CD4-positive, alpha-beta T cell treated with Interleukin-17A for 1 hour (primary cell): ENCODE measurements at places on chromosomes 12 and 14.
A peak's percentile ranks its signal among the peaks of the same experiment; 100 is the strongest.

GRCh38 chr12:106753526-106753925 lies 21.0 kb upstream of the RIC8B start:
- DNase-seq = peak; percentile 55

DNA sequence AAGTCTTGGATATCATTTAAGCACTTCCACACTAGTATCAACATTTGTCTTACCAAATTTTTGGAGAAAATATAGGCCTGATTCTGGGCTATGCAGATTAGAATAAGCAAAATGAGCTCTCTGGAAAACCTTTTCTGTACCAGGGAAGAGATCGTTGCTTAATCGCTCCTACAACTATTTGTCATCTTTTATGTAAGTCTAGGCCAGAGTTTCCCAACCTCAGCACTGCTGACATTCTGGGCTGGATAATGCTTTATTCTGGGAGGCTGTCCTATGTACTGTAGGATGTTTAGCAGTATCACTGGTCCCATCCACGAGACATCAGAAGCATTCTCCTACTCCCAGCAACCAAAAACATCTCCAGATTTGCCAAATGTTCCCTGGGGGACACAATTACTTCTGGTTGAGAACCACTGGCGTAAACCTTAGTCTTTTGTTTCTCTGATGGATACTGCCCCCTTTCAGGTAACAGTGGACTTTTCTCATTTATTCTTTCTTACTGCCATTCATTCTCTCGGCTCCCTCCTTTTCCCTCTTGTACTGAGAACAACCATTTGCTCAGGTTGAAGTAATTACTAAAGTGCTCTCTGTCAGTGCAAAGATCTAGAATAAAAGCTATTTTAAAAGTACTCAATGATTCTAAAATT lies 316.9 kb upstream of the E2F7 start:
- DNase-seq = no peak

DNA sequence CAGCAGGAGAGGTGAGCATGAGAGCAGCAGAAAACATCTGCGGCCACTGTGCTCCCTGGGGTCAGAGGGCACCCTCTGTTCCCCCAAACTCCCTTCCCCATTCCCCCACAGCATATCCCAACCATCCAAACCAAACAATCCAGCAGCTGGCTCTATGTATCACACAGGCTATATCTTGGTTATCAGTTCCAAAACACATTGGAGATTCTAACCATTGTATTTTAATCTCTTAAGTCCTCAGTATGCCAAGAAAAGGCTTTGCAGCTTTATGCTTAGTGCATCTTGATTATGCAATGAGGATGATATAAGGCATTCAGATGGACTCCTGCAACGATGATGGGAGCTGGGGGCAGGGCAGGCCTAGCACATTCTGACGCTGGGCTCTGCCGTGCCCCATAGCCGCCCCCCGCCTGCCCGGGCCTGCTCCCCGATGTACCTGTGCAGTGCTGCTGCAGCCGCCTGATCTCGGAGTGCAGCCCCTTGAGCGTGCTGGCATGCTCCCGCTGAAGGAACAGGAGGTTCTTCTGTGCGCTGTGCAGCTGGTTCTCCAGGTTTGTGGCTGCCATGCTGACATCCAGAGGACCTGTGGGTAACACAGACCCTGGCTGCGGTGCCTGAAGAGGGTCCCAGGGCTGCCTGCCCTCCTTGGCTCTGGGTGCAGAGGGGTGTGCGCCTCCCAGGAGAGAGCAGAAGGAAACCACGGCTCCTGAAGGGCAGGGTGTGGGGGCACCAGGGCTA lies 29.6 kb downstream of the CCDC92 start:
- DNase-seq = no peak

- no peak for DNase-seq
Measured at GRCh38 chr14:45721472-45721871, 468.5 kb upstream of the MIS18BP1 start.

DNA sequence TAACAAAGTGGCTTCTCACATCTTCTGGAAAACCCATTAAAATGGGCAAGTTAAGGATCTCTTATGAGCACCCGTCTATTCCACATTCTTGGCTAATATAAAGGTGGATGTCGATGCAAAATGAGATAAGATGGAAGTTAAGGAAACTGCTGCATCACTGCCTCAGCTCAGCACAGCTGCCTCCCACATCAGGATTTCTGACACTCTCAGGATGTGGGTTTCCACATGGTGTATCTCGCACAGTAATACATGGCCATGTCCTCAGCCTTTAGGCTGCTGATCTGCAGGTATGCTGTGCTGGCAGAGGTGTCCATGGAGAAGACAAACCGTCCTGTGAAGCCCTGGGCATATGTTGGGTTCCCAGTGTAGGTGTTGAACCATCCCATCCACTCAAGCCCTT lies 1348.0 kb downstream of the TMEM121 start:
- no peak for DNase-seq

DNA sequence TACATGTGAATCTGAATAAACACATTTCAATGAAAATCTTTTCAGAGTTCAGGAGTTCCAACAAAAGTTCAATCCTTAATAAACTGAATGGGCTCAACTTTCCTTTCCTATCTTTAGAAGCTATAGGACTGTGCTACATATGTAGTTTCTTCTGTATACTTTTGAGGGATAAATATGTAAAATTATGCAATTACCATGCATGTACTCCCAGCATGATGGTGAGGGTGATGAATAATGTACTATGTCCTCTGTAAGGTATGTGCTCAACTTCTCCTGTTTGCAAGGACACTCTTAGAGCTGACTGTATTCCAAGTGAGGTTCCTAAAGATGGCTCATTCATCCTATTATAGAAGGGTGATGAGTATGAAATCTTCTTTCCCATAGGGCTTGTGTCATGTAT lies 15.5 kb downstream of the MBIP start:
- DNase-seq = no peak

DNA sequence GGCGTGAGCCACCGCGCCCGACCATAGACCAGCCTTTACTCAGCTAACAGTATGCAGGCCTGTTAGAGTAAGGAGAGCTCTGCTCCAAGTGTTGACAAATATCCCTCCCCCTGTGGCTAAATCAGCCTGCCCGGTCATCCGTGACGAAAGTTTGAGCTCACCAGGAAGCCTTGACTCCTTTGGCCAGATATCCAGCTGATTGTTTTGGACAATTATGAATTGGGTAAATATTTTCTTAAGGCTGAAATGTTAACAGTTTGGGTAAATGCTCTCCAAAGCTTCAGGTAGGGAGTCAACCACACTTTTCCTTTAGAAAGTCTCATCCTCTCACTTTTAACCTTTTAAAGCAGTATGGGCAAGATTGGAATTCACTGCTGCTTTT lies 157.9 kb downstream of the PAWR start:
- no peak for DNase-seq

DNA sequence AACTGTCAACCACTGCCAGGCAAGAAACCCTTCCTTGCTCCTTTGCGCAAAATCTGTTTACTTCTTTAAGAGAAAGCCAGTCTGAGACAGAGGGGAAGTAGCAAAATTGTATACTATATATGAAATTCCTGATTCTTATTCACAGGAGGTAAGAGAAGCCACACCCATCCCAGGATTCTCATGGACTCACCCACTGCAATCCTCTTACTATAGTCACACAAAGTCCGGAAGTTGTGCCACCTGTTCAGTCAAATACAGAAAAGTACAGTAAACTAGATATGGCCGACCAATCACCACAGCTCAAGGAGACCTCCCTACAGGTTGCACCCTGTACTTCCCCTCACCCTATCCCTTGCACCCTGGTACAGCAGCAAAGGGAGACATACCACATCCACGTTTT lies 2.9 kb downstream of the PRMT5 start:
- DNase-seq = no peak

- DNase-seq = no peak
Measured at GRCh38 chr14:85438001-85438400, 91.9 kb upstream of the FLRT2 start.

GRCh38 chr14:29815016-29815674 lies 112.5 kb downstream of the PRKD1 start:
- DNase-seq = no peak

DNA sequence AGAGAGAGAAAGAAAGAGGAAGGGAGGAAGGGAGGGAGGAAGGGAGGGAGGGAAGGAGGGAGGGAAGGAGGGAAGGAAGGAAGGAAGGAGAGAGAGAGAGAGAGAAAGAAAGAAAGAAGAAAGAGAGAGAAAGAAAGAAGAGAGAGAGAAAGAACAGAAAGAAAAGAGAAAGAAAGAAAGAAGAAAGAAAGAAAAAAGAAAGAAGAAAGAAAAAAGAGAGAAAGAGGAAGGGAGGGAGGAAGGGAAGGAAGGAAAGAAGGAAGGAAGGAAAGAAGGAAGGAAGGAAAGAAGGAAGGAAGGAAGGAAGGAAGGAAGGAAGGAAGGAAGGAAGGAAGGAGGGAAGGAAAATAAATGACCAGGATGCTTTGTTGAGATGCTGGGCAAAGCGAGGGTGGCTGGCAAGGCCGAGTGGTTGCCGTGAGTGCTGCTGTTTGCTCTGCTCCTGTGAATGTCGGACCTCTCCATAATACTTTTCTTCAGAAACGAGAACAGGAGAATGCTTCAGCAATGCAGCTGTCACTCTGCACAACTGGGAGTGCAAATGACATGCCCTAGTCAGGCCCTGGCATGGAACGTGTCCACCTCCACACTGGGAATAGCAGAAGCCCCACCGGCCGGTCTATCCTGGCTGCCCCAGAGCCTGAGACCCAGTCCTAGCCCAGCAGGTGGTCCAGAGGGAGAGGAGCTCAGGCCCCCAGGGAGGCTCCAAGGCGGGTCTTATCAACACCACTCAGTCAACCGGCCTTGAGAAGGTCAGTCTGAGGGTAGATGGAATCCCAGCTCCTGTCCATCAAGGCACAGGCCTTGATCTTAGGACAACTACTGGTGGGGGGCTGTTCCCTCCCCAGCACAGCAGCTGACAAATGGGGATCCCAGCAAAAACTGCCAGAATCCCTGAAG lies 25.1 kb upstream of the EIF5 start:
- DNase-seq = no peak

- DNase-seq = no peak
Measured at GRCh38 chr14:61764342-61765122, 2.3 kb downstream of the SNAPC1 start.

GRCh38 chr12:131830335-131830913 lies 2.2 kb downstream of the MMP17 start:
- DNase-seq = peak; percentile 26

- DNase-seq = no peak
Measured at GRCh38 chr12:41661141-41661765, 473.1 kb downstream of the PDZRN4 start.

GRCh38 chr14:77230914-77231313 lies 40.1 kb downstream of the NGB start:
- no peak for DNase-seq

DNA sequence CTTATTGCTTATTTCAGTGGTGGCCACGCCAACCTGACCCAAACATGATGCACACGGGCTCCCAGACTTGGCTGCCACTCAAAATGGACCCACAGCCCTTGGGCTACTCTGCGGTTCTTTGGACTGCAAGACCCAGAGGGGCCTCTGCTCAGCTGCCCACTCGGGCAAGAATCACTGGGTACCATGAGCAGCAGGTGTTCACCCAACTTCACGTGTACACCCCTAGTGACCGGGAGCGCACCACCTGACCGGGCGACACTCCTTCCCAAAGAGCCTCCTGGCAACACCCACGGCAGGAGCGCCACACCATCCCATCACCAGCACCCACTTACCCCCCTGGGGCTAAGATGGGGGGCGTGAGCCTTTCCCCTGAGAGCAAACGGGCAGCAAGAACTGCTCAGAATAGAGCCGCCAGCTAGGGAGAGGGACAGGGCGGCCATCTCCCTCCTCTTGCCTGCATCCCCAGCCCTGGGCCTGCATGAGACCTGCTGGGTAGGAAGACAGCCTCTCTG lies 32.0 kb downstream of the CCNK start:
- no peak for DNase-seq

DNA sequence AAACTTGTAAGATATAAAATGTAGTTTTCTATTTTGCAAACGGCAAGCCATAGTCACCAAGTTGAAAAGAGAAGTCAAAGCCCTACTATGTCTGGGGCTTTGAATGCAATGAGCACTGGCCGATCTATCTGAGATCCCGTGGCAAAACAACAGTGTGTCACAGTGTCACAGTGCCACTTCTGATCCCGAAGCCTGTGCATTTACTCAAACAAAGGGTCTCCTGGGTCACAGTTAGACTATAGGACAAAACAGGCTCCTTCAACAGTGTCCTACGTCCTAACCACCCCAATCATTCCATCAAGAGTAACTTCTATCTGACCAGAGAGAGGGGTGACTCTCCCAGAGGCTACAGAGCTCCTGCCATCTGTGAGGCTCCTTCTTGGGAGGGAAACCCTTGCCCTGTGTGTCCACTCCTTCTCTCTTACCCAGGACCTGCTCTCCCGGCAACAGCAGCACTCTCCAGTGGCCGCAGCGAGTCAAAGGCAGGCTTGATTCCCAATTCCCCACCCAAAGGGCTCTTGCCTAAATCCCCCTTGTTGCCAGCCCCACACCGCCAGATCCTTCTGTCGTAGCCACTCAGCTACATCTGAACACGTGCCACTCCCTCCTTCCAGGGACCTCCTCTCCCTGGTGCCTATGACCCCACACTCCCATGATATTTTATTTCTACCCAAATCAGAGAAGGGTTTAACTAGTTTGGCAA lies 14.0 kb upstream of the SELPLG start:
- DNase-seq = no peak

DNA sequence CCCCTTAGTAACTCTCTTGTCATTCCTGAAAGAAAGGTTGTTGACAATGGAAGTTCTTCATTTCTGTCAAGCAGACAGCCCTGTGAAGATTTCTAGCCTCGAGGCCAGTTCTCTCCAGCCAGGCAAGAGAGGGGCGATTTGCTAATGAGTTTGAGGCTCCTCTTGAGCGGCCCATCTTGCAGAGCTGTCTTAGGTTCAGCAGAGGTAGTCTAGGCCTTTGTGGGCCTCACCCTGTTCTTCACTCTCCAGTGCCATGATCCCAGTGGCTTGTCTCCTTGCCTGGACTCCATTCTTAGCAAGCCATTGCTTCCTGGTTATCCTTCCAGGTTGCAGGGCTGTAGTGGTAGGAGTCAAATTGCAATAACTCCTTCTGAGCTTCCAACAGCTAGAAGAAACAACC lies 9.7 kb downstream of the TPH2 start:
- DNase-seq = no peak

- no peak for DNase-seq
Measured at GRCh38 chr12:87332987-87333726, 696.0 kb downstream of the C12orf50 start.

DNA sequence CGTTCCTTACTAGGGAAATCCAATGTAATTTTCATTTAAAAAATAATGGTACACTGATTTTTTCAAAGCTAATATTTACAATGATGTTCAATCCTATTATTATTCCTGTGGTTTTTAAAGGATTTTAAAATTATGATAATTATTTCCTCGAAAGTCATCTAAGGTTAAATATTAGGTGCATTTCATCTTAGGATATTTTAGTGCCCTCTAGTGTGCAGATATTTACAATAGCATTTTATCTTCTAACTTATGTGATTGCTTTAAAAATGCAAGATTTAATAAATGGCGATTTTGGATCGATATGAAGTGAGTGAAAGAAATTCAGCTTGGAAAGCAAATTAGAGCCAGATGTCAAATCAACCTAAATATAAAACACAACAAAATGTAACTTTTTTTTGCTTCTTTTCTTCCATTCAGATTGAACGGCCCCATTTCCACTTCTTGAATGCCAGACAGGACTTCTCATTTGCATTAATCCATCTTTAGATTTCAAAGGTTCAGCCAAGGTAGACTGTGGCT lies 293.5 kb downstream of the SLC6A15 start:
- DNase-seq = no peak
